Stimulated activated CD4-positive, alpha-beta T cell treated with anti-CD3 and anti-CD28 coated beads, TNF-alpha, amount 100 ng/mL, for 24 hours (primary cell): ENCODE measurements at places on chromosomes 13 and 19.

DNA sequence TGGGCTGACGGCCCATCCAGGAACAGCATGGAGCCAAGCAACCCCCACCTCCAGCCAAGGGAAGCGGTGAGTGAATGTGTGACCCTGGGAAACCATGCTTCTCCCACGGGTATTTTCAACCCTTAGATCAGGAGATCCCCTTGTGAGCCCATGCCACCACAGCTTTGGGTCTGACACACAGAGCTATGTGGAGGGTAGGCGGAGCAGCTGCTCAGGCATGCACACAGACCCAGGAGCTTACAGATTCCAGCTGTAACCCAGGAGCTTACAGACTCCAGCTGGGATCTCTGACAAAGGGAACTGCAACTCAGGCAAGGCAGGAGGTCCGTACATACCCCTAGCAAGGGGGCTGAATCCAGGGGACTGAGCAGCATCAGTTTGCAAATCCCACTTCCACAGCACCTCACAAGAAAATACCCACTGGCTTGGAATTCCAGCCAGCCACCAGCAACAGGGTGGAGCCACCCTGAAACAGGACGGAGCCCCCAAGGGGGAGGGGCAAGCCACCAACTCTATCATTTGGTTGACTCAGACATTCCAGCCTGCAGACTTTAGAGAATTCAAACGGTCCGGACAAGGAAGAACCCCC, 40.8 kb upstream of the RFXAP start:
- no peak for DNase-seq

DNA sequence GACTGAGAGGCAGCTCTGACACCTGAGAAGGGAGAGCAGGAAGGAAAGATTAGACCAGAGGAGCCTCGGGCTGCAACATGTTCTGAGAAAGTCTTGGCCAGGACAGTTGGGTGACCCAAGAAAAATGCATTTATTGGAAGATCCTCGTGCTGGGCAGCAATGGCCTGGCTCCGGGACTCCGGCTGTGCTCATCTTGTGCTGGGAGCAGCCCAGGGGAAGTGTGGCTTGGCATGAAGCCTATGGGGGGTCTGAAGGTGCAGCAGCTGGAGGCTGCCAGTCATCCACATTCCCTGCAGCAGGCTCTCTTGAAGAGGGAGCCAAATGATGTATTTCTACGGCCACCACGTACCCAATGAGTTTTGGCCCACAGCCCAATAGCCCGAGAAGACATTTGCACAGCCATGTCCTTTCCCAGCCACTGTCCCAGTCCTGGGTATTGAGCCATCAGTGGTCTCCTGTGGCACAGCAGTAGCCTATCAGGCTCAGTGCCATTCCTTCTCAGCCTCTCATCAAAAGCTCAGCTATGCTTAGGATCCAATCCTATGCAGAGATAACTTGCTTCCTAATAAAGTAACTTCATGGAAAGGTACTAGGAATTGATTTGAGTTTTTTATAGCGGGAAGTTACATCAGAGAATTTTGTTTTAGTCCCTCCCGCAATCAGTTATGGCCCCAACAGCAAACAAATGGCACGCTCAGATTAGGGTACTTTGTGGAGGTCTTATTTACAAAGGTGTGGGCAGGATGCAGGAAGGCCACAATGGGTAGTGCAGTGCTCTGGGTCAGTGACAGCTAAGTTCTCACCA, 76.0 kb upstream of the MEDAG start:
- no peak for DNase-seq

DNA sequence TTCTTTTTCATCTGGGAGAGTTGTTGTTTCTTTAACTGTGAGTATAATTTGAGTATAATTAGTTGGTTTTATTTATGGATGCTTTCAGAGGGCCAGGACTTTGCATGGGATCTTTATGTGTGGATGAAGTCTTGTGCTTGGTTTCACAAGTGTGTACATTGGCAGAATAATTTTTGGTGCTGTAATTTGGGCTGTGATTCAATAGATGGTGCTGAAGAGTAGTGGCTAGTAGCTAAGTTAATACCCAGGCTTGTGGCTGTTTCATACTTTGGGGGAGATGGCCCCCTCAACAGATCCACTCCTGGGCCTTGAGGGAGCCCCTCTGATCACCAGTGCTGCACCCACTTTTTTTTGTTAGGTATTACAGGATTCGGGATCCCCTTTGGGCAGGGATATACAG, 1142.4 kb downstream of the SLITRK1 start:
- no peak for DNase-seq

DNA sequence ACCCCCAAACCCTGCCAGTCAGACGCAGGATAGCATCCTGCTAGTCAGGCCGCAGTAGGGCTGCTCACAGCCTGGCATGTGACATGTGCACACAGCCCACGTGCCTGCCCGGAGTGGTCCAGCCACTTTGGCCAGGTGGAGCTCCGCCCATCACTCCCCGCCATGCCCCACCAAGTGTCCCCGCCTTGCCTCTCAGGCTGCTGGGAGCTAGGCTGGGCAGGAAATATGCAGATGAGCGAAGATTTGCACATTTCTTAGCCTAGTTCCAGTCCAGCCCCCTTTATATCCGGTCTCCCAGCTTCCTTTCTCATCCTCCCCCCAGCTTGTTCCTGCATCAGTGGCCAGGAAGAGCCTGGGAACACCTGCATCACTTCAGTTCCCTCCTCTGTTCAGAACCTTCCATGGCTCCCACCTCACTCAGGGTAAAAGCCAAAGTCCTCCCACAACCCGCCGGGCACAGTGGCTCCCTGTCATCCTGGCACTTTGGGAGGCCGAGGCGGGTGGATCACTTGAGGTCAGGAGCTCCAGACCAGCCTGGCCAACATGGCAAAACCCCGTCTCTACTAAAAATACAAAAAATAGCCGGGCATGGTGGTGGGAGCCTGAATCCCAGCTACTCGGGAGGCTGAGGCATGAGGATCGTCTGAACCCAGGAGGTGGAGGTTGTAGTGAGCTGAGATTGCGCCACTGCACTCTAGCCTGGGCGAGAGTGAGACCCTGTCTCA, 2.3 kb upstream of the DOCK6 start:
- no peak for DNase-seq

DNA sequence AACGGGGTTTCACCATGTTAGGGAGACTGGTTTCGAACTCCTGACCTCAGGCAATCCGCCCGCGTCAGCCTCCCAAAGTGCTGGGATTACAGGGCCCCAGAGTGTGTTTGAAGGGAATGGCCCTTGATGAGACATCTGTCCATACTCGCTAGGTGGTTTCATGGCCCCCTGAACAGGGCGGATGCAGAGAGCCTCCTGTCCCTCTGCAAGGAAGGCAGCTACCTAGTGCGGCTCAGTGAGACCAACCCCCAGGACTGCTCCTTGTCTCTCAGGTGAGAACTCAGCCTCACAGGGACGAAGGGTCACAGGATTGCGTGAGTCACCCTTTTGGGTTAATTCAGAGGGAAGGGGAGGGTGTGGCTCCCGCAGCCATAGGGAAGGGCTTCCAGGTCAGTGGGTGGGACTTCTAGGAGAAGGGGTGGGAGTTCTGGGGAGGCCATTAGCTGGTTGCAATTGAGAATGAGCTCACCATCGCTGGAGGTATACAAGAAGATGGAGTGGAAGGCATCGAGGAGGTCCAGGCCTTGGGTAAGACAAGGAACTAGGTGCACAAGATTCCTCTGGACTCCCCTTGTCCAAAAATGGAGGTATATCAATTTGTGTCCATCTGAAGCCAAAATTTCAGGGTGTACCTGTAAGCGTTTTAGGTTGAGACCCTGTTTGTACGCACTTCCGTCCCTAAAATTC, 9.2 kb downstream of the SHD start:
- no peak for DNase-seq

- DNase-seq = no peak
Measured at GRCh38 chr13:75702476-75702875, 66.3 kb downstream of the LMO7 start.

GRCh38 chr19:52007451-52007805, 583 bp downstream of the ZNF615 start:
- no peak for DNase-seq

DNA sequence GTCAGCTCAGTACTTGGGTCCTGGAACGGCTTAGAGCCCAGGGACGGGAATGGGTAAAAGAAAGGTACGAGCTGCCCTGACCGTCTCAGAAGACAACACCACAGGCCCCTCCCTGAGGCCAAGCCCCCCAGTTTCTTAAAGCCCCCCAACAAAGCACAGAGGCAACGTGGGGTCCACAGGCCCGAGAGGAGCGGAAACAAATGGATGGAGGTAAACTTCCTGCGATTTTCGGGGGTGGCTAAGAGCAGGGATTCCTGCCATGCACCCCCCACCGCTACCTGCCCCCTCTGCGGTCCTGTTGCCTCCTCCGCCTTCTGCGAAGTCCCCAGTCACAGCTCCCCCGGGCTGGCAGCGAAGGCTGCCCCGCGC, 48.2 kb downstream of the PTPRS start:
- no peak for DNase-seq

DNA sequence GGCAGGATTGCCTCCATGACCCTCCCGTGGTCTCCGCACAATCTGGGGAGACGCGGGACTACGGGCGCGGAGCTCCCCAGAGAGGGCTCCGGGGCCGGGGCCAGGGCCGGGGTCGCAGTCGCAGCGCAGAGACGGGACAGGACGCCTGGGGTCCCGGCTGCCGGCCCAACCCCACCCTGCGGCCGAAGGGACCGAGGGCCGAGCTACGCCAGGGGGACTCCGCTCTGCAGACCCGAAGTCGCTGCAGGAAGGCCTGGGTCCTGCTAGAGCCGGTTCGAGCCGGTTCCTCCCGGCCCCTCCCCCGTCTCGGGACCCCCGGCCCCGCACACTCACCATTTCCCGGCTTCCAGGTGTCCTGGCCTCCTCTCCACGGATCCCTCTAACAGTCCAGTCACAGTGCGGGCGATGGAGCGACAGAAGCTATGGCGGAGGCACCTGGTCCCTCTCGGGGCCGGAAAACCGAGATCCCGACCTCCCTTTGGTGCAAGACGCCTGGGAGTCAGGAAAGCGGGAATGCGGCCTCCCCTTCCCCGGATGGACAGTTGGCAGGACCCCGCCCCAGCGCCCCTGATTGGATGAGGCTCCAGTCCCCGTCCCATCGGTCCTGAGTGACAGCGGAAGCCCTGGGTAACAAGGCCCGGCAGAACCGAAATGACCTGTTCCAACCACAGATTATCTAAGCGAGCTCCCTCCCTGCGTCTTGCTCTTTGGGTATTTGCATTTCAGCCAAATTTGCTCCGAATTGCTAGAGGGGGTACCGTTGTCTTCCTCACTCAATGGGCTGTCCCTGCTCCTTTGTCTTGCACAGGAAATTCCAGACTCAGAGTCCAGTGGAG, at the start of gene ZNF625:
TSS of gene ZNF625 (minus strand) at position 512 of the 836 bp plus-strand sequence. CDS start at position 336, 176 bp downstream.
- DNase-seq = no peak

DNA sequence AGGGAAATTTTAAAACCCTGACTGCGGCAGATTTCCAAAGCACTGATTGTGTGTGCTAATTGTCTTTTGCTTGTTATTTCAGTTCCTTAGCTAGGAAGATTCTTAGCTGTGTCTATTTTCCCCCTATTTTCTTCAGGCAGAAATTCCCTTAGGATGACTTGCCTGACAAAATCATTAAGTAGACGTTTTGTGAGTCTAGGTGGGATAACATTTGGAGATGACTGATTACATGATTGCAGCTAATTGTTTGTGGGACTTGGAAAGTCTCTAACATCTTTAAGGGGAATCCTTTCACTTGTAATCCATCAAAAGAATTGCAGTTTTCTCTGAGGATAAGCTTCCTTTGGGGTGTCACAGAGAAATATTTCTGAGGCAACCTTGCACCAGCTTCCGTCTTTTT, 228.0 kb downstream of the OXGR1 start:
- DNase-seq = no peak

DNA sequence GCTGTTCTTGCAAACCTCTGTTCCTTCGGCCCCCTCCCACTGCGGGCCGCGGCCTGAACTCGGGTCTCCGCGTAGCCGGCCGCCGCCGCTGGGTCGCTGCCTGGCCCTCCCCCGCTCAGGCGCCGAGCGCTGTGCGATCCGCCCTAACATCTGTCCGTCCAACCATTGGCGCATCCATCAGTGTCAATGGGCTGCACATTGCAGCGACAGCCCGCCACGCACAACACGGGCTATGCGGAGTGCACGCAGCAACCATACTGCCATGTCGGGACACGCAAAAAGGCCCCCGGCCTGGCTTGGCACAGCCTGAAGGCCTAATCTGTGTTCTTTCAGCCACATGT, 2.6 kb upstream of the TSHZ3 start:
- no peak for DNase-seq

DNA sequence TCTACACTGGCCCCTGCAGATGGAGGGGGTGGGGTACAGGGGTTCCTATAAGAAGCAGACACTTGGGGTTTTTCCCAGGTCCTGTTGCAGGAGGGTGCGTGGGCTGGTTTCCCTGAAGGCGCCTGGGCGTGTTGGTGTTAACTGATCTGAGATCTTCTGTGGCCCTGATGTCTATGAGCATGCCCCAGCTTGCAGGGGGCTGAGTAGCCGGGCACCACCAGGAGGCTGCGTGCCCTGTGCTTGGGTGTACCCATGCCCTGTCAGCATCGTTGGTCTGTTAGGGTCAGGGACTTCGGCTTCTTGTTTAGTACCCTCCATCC, 45.3 kb downstream of the CAPN12 start:
- DNase-seq = no peak

GRCh38 chr13:94711561-94712286, 621 bp downstream of the SOX21 start:
- DNase-seq = no peak

DNA sequence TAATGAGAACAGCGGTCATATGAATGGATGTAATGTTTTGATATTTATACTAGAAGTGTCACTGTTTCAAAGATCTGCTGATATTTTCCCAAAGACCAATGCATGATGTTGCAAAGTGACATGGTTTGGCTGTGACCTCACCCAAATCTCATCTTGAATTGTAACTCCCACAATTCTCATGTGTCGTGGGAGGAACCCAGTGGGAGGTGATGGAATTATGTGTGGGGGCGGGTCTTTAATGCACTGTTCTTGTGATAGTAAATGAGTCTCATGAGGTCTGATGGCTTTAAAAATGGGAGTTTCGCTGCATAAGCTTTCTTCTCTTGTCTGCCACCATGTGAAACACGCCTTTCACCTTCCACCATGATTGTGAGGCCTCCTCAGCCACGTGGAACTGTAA, 98.3 kb downstream of the AKAP11 start:
- no peak for DNase-seq

GRCh38 chr13:37403776-37404527, 194.6 kb downstream of the POSTN start:
- no peak for DNase-seq

DNA sequence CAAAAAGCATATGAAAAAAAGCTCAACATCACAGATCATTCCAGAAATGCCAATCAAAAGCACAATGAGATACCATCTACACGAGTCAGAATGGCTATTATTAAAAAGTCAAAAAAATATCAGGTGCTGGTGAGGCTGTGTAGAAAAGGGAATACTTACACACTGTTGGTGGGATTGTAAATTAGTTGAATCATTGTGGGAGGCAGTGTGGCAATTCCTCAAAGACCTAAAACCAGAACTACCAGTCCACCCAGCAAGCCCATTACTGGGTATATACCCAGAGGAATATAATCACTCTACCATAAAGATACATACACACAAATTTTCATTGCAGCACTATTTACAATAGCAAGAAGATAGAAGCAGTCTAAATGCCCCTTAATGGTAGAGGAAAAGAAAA, 529.9 kb downstream of the SLITRK1 start:
- no peak for DNase-seq
